Activated CD8-positive, alpha-beta memory T cell treated with anti-CD3 and anti-CD28 coated beads for 24 hours (primary cell): ENCODE measurements at places on chromosomes 11 and 22.
A peak's percentile ranks its signal among the peaks of the same experiment; 100 is the strongest.

DNA sequence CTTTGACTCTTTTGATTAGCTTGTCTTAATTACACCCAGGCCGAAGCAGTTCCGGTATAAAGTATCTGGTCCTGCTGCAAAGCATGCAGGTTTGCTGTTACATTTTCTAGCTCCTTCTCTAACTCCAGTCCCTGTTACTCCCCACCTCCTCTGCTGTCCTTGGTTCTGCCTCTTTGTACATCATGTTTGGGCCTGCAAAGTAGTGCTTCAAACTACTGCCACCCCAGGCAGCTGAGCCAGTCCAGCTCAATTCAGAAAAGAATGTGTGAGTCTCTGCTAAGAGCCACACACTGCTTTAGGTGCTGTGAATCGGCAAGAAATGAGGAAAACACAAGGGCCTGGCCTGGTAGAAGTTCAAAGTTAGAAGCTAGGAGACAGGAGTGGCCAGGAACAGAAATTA, 136.0 kb downstream of the SERGEF start:
- DNase-seq = no peak

- DNase-seq = no peak
Observed at GRCh38 chr22:49703990-49704344, 123.7 kb downstream of the BRD1 start.

DNA sequence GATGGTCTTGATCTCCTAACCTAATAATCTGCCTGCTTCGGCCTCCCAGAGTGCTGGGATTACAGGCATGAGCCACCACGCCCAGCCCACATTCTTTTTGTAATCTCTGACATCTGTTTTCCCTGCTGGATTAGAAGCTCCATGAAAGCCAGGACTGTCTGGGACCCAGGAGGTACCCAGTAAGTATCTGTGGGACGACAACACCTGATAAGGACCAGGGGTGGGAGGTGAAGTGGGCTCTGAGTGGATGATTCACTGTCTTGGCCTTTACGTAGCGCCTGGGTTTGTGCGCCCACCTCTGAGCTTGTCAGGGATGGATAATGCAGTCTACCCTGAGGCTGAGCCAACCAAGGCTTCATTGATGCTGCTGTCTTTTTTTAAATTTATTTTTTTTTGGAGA, 118.8 kb downstream of the ABTB2 start:
- DNase-seq = no peak

GRCh38 chr11:85182441-85183387, 444.4 kb downstream of the DLG2 start:
- DNase-seq = no peak

DNA sequence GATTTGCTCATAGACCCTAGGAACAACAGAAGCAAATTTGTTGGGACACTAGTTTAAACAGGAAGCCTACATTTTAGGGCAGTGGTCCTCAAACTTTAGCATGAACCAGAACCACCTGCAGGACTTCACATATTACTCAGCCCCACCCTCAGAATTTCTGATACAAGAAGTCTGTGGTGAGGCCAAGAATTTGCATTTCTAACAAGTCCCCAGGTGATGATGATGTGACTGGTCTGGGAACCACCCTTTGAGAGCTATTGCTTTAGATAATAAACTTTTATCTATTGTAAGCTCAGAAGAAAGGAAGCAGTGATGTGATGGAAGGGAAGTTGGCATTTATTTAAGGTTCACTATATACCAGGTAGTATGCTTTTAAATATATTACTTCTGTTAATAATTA, 194.0 kb downstream of the FAM181B start:
- DNase-seq = no peak

- DNase-seq = no peak
Observed at GRCh38 chr11:71283971-71284441, 31.6 kb upstream of the SHANK2 start.

DNA sequence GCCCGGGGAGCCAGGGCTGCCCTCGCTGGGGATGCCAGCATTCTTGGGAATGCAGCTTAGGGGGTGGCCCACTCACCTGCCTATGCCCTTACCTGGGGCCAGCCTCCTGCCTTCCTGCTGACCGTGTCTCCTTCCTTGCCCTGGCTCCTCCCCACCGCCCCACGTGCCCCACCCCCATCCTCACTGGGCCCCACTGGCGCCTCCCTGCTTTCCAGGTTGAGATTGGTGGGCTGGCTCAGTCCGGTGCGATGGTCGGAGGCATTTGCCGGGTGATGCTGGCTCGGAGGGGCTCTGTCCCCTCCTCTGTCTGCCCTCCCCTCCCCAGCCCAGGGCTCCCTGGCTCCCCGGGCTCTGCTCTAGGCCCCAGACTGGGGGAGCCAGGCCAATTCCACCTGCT, 34.1 kb upstream of the GRAMD4 start:
- no peak for DNase-seq

GRCh38 chr11:66056501-66056900, 4.3 kb downstream of the SF3B2 start:
- DNase-seq = no peak

GRCh38 chr11:67439321-67440228, 2.1 kb upstream of the PTPRCAP start:
- DNase-seq = peak; percentile 77

GRCh38 chr11:114275280-114275679, 20.9 kb upstream of the NNMT start:
- DNase-seq = peak; percentile 9

- no peak for DNase-seq
Observed at GRCh38 chr22:39655004-39655579, 84.5 kb downstream of the CACNA1I start.

DNA sequence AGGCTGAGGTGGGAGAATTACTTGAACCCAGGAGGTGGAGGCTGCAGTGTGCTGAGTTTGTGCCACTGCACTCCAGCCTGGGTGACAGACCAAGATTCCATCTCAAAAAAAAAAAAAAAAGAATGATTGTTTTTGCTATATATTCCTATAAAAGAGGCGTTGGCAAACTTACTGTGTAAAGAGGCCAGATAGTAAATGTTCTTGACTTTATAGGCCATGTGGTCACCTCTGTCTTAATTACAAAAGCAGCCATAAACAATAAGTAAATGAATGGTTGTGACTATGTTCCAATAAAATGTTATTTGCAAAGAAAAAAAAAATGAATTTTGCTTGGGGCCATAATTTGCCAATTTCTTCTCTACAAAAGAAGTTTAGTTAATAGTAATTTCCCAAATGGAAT, 12.3 kb downstream of the ATM start:
- no peak for DNase-seq

- no peak for DNase-seq
Observed at GRCh38 chr11:97414801-97415200, 1025.0 kb downstream of the JRKL start.

GRCh38 chr22:37233751-37234631, 10.1 kb downstream of the RAC2 start:
- peak; percentile 64 for DNase-seq

GRCh38 chr11:134844838-134845237, 432.8 kb upstream of the B3GAT1 start:
- DNase-seq = no peak

- DNase-seq = no peak
Observed at GRCh38 chr11:94152678-94153065, 24.0 kb downstream of the PANX1 start.
